ENCODE measurements at places on chromosomes 5 and 9.
A peak's percentile ranks its signal among the peaks of the same experiment; 100 is the strongest.

DNA sequence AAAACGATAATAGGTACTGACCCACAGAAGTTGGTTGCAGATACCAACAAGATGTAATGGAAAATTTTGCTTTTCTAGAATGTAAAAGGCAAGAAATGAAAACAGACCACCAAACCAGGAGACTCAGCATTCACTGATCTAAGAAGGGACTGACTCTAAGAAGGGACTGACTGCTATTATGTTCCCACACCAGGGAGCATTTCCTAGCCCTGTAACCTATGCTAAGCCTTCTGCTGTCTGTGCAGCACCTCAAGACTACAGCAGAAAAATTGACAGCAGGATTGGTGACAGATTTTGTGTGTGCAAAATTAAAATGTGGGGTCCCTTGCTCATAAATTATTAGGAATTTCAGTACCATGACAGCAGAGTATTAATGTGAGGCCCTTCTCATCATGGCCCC lies 154.8 kb downstream of the GABRB2 start:
- DNase-seq = no peak

DNA sequence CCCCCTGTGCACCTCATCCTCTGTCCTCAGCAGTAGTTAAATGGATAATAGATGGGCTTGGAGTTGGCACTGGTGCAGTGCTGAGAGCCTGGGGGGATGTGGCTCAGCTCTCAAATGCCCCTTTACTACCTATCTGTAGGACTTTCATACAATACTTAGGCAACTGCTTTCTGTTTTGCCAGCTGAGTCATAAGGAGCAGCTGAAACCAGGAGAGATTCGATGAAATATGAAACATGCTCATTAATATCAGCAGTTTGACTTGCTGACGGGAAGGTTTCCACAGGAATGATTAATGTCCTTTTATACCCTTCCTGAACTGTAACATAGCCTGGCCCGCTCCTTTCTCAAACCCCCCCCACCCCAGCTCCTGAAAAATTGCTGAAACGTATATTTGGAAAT lies 142.6 kb downstream of the SAXO1 start:
- no peak for DNase-seq

DNA sequence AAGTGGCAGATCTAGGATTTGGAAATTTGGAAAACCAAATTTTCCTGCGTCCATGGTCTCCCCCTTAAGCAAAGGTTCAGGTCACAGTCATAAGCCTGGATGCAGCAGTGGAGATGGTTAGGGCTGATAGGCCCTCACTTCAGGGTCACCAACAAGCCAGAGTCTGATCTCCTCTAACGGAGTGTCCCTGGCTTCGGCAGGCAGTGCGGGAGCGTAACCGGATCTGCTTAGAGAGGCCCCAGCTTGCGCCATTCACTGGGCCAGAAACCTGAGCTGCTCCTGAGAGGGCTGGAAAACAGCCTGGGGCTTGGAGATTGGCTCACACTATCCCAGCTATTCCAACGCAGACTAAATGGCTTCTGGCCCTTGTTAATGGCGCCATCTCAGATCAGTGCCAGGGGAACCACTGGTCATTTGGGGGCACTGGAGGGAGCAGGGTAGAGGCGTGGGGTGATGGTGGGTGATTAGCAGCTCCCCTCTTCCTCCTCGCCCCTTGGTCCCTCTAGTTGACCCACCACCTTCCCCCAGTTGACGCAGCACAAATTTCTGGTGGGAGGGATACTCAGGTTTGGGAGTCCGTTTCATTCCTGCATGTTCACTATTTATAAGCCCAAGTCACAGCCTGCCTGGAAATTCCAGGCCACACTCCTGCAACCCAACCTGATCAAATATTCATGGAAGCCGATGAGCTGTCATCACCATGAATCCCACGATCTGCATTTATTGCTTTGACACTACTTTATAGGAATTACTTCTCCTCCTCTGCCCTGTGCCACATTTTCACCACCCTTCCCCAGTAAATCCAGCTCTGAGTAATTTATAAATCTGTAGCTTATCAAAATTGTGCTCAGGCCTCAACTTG lies 134.6 kb upstream of the CPEB4 start:
- DNase-seq = no peak

GRCh38 chr5:53997736-53998627 lies 312.4 kb downstream of the ARL15 start:
- DNase-seq = no peak

DNA sequence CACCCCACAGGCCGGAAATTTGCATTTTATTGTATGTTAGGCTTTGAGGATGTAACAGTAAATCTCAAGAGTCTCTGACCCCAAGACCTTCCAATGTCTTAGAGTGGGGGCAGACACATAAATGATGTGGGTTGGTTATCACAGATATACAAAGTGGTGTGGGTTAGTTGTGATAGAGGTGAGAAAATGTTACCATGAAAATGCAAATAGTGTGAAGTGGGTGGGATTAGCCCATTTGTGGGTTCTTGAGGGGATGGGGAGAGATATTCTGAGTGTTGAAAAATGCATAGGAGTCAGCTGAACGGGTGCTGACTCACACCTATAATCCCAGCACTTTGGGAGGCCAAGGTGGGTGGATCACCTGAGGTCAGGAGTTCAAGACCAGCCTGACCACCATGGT lies 7.9 kb upstream of the RNF145 start:
- DNase-seq = peak; percentile 8

- DNase-seq = no peak
Measured at GRCh38 chr9:88197016-88197415, 58.7 kb upstream of the SPATA31C2 start.

All from stimulated activated CD4-positive, alpha-beta T cell treated with anti-CD3 and anti-CD28 coated beads, Interleukin-4, amount 100 ng/mL, for 24 hours (primary cell).